ENCODE measurements at places on chromosomes 16 and 17.
A peak's percentile ranks its signal among the peaks of the same experiment; 100 is the strongest.

- no peak for DNase-seq
These were observed 40.0 kb downstream of the SOCS1 start for GRCh38 chr16:11215935-11216556.

DNA sequence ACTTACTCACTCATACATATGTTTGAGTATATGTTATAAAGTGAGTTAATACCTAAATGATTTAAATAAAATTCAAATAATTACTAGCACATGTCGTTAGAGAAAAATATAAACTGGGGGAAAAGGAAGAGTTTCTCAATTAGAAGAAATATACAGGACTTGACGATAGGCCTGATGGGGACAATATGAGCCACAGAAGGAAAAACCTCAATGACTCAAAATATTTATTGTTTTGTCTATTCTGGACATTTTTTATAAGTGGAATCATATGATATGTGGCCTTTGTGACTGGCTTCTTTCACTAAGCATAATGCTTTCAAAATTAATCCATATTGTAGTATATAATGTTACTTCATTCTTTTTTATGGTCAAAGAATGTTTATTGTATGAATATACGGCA lies 339.2 kb upstream of the PMFBP1 start:
- DNase-seq: no peak

GRCh38 chr16:49857423-49858181 lies 1.7 kb upstream of the ZNF423 start:
- peak; percentile 49 for DNase-seq

DNA sequence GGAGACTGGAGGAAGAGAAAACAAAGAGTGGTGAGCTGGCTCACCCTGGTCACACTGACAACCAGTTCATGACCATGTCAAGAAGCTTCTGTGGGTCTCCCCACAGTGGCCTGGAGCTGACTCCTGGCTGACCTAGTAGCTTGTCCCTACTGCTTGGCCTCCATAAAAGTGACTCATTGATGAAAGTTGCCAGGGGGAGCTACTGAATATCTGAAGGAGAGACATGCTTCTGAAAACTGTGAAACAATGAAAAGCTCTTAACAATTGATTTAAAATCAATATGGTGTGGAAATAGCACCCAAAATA lies 22.0 kb downstream of the SMPD3 start:
- peak; percentile 14 for DNase-seq

- no peak for DNase-seq
These were observed 1.4 kb downstream of the TLCD1 start for GRCh38 chr17:28724500-28725165.

DNA sequence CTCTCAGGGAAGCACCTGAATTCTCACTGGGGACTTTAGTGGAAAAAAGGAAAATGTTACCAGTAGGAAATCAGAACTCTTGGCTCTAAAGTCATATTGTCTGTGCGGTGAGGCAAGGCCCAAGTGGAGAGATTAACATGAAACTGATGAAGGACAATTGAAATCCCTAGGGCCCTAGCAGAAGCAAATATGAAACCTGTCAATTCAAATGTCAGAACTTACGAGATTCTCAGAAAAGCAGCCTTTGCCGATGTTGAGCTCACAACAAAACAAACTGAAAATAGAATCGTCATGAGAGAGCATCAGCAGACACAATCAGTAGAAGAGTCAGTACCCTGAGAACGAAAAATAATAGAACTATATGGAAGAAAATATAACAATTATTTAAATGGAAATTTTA lies 108.8 kb downstream of the ELAC2 start:
- DNase-seq: no peak

- peak; percentile 2 for DNase-seq
These were observed 35.0 kb upstream of the ZNF423 start for GRCh38 chr16:49890876-49891275.

DNA sequence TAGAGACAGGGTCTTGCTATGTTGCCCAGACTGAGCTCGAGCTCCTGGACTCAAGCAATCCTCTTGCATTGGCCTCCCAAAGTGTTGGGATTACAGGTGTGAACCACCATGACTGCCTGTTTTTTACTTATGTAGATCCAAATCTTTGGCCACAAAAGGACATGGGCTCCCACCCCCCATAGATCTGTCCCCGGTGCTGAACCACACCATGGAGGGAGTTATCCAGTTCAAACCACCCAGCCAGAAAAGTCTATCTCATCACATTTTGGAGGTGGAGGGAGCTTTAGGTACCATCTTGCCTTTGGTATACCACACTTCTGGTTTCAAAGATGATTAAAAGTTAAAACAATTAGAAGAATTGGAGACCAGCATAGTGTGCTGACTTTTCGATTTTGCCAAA lies 26.2 kb downstream of the SHISA9 start:
- no peak for DNase-seq

DNA sequence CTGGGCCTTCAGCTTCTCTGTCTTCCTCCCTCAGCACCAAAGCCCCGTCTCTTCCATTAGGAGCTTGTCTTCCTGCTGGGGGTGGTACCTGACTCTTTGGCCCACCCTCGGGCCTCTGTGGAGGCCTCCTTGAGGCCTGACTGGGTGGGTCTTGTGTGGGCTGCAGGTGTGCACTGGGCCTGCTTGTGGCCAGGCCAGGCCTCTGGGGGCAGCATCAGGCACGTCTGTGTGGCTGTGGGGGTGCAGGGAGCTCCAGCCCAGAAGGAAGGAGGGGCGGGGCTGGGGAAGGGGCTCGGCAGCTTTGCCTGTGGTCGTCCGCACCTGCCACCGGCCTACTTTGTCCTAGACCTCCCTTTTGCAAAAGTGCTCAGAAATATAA lies 7.0 kb downstream of the PIGQ start:
- DNase-seq: no peak

DNA sequence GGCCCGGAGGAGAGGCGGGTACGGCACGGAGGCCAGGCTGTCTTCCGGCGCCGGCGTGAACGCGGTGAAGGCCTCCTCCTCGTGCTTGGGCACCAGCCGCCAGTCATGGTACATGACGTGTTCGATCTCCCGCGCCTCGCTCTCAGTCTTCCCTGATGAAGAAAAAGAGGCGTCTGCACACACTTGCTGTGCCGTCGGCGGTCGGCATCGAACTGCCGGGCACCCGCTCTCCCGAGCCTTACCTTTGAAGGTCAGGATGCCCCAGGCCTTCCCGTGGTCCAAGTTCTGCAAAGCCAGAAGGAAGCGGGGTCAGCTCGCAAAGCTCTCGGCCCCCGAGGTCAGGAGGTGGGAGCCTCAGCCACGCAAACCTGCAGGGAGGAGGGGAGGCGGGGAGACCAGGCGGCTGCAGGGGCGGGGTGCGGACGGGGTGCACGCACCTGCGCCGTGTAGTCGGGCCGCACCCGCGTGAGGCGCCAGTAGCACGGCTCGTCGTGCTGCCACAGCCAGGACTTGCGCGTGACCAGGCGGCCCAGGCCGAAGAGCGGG lies at the start of gene EME2:
TSS of gene EME2 (plus strand) at position 449 of the 546 bp plus-strand sequence. CDS start 418 bp downstream, outside the sequence.
- peak; percentile 33 for DNase-seq

GRCh38 chr17:65023791-65024190 lies 32.7 kb downstream of the GNA13 start:
- DNase-seq: no peak

- DNase-seq: no peak
These were observed 115.9 kb downstream of the DYNLRB2 start for GRCh38 chr16:80656711-80657150.

- peak; percentile 39 for DNase-seq
These were observed 52.1 kb upstream of the SLC12A3 start for GRCh38 chr16:56812884-56813283.

DNA sequence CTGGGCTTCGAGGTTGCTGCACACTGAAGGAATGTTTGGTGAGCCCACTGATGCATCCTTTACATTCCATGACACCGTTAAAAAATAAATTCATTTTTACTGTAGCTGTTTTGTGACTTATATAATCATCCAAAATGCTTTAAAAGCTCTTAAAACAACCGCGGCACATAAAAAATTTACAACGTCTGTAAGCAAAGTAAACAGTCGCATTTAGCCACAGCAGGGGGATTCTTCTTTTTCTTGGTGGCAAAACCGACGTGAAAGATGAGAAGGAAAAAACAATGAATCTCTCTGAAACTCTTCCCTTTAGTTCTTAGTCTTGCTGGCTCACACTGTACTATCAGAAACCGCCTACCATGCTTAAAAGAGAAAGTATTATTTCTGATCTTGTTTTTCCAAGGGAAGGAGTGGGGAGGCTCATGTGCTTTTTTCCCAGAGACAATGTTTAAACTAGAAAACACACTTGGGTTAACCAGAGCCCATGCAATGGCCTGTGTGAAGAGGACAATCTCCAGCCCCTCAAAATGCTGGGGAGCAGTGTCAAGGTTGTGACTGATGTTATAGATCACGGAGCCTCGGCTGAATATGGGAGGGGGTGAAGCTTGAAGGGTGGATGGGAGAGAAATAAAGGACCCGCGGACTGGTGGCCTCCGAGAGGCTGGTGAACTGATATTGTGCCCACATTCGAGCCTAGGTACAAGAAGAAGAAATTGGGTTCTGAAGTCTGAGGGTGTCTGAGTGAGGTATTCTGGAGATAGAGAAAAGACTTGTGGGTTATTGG lies 91.1 kb downstream of the IRF8 start:
- no peak for DNase-seq

DNA sequence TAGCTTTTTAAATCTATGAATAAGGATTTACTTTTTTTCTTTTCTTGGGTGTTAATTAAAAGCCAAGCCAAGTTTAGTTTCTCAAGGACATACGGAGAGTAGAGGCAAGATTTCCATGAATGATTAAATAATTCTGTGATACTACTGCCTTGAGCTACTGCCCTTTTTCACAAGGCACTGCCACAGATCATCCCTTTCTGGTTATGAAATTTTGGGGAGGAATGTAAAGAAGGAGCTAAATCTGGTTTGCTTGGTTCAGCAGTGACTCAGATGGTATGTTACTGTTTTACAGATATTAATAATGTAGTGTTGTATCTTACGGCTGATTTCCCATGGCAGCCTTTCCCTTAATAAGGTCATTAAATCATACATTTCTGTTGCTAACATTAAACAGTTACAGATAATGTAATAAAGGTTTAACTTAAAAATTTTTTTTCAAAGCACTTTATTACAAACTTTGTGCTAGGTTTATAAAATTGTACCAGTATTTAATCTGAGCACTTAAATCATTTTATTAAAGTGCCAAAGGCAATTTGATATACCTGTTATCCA lies 2.6 kb downstream of the WSB1 start:
- peak; percentile 85 for DNase-seq

GRCh38 chr17:9705745-9706144 lies 60.4 kb downstream of the USP43 start:
- DNase-seq: no peak

DNA sequence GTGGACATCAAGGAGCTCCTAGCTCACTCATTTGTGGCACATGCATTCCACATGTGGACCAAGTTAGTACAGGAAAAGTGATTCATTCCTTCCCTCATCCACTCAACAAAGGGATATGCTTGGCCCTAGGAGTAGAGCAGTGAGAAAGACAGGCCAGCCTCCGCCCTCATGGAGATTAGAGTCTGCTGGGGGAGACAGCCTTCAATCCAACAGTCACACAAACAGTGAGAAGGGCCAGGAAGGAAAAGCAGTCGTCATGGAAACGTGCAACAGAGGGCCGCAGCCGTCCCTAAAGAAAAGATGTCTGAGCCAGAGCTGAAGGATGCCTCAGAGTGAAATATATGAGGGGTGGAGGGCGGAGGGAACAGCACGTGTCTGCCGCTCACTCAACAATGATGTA lies 109.9 kb downstream of the VPS53 start:
- DNase-seq: peak; percentile 53

DNA sequence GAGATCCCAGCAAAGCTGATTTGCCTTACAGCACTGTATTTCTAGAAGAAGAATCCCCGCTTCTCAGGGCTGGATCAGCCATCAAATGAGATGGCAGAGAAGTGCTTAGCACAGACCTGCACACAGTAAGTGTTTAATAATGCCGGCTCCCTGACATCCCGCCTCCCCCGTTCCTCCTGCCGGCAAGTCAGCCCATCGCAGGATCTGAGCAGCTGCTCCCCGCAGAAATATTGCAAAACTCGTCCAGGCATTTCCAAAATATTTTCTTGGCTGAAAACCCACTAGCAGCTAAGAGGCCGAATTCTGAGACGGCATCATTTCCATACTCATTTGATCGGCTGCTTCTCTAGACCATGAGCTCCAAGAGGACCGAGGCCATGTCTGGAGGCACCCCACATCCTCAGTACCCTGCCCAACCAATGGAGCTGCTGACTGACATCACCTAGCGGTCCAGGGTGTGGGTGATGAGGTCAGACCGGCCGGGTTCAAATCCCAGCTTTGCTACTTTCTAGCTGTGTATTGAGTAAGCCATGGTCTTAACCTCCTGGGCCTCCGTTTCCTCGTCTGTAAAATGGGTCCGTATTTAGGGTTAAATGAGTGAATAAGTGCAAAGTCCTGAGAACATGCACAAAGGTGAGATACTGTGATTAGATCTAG lies 251.5 kb downstream of the KATNIP start:
- DNase-seq: peak; percentile 16

DNA sequence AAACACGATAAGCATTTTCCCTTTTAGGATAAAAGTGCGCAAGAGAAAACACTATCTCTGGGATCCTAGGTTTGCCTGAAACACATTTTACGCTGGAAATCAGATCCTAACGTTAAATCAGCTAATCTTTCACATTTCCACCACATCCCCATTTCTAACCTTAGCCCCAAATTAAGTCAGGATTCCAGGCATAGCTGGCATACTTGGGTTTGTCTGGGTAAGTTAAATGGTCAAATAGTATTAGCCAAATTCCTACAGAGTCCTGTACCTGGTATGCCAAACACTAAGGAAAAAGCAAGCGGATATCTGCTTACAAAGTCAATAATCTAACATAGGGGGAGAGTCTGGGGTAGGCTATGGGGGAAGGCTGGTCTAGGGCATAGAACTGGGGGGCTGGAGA lies 557.4 kb upstream of the ZFHX3 start:
- DNase-seq: no peak

- DNase-seq: peak; percentile 84
These were observed at the start of gene AXIN2 for GRCh38 chr17:65561452-65562205. TSS of gene AXIN2 (minus strand) at chr17:65561648. CDS start at chr17:65558620, 3,028 bp downstream.

DNA sequence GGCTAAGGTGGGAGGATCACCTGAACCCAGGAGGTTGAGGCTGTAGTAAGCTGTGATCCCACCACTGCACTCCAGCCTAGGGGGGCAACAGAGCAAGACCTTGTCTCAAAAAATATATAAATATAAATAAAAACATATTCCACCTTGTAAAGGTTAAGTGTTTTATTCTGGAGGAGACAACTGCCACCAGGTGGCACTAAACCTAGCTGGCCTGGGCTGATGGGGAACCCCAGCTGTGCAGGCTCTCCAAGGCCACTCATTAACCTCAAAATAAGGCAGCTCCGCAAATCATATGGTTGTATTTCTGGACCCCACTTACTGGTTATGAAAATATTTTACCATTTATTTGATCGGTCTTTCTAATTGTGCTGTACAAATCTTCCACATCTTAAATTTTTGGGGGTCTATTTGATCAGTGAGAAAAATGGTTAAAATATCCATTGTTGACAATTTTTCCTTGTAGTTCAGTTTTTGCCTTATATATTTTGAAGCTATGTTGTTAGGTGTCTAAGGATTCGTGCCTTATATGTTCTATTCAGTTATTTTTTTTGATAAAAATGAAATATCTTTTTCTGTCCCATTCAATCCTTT lies 8.5 kb upstream of the ICAM2 start:
- peak; percentile 75 for DNase-seq

DNA sequence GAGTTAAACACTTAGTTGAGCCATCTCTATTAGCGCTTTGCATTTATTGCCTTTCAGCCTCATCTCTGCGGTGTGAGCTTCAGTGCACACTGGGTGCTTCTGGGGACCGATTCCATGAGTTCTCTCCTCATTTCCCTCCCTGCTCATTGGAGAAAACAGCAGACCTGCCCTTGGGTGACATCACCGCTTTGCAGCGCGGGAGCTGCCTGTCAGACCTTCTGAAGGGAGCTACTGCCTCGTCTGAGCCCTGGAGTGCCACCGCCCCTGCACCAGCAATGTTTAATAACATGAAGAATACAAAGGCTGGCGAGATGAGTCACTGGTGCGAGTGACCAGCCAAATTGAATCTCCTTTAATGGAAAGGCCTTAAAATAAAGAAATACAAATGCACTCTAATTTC lies 30.2 kb upstream of the CPPED1 start:
- DNase-seq: no peak

All from fibroblast of mammary gland (primary cell).